Sigmoid colon (tissue), 7 donors: ENCODE measurements at places on chromosomes 3 and 15. TPM values are rescaled to one million over a fixed set of nuclear protein-coding genes. Genes with fewer than 3 reads are reported as not detected.

The PLA2G4D gene
- total RNA-seq, result not detected

The SI gene
- total RNA-seq, result not detected

The KBTBD8 gene
- 1.3 TPM for total RNA-seq

The RNF7 gene
- total RNA-seq, result 195 TPM

The COPS2 gene
- total RNA-seq, result 88.9 TPM

The GOLGA6L4 gene
- 1.4 TPM for total RNA-seq

The IL20RB gene
- 1.8 TPM for total RNA-seq

The ZPLD1 gene
- total RNA-seq, result 0.36 TPM

DNA sequence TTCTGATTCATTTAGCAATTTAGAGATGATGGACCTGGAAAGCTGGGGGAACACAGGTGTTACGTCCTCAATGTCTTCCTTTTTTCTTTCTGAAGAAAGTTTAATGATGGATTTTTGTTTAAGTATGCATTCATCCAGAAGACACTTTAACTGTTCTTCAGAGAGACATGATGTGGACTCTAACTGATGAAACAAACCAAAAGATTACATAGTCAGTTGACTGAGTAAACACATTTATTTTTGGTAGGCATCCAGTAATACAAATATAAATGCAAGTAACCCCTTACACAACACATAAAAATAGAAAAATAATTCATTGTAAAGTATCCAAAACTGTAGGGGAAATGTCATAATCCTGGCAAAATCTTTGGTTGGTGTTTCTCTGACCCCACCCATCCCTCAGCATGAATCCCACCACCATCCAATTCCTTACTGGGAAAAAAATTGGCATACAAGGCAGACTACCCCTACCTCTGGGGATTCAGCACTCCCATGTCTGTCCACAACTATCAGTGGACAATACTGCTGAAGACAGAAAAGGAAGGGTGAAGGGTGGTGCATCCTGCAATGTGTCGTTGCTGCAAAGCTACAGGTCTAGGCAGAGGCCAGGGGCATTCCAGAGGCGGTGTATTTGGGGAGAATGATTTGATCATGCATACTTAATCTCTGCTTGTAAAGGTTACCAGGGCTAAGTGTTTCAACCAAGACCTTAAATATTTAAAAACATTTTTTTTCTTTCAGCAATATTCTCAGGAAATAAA lies 37.4 kb downstream of the THBS1 start:
- DNase-seq, result no peak
- H3K27ac ChIP-seq, result no peak overlapping the region
- H3K27me3 ChIP-seq, result no peaks in the 10 kb centered on the region
- no peaks in the 10 kb centered on the region for H3K4me1 ChIP-seq
- no peak overlapping the region for H3K4me3 ChIP-seq

DNA sequence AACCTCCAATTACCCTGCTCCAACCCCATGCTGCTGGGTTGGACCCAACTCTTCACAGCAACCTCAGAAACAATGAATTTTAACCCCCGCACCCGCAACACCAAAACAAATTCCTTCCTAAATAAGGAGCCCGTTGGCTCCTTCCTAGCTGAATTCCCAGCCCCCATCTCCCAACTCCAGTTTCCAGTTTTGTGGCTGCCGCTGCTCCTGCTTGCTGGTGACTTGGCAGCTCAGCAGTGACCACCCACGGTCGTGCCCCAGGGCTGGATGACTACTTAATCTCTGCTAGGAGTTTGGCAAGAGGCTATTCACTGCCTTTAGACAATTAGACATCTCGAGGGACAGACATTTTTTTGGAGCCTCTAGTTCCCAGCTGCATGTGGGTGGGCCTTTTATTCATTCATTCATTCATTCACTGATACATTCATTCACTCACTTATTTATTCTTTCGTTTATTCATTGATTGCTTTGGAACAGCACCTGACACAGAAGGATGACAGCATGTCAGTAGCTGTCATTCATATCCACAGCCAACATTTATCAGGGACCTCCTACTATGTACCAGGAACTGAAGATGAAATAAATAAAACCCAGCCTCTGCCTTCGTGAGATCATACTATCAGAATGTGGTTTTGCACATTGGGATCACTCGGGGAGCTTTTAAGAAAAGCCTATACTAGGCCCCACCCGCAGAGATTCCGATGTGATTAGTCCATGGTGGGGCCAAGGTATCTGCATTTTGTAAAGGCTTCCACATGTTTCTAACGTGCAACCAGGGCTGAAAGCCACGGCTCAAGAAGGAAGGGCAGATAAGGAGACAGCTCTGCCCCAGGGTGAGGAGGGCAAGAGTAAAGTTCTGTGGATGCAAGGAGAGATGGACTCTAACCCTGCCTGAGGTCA lies 256.5 kb downstream of the SHQ1 start:
- H3K36me3 ChIP-seq, result no peaks in the 10 kb centered on the region
- peak overlapping the region; percentile 18 for H3K27ac ChIP-seq
- peak; percentile 73 for DNase-seq
- peaks cover 17% of the 10 kb centered on the region for H3K4me1 ChIP-seq
- no peaks in the 10 kb centered on the region for H3K27me3 ChIP-seq

- no peaks in the 10 kb centered on the region for H3K4me1 ChIP-seq
- H3K27me3 ChIP-seq, result peaks cover 45% of the 10 kb centered on the region
- peak; percentile 34 for DNase-seq
- H3K4me3 ChIP-seq, result no peak overlapping the region
- no peak overlapping the region for H3K27ac ChIP-seq
- H3K36me3 ChIP-seq, result no peaks in the 10 kb centered on the region
These were observed 12.7 kb downstream of the C3orf22 start for GRCh38 chr3:126546013-126546412.

- H3K4me3 ChIP-seq, result no peak overlapping the region
- no peak overlapping the region for H3K27ac ChIP-seq
- H3K4me1 ChIP-seq, result peaks cover 3% of the 10 kb centered on the region
- H3K27me3 ChIP-seq, result no peaks in the 10 kb centered on the region
These were observed 49.2 kb downstream of the PHC3 start for GRCh38 chr3:170132335-170132734.

- no peak for DNase-seq
- H3K4me3 ChIP-seq, result no peak overlapping the region
- no peaks in the 10 kb centered on the region for H3K36me3 ChIP-seq
- H3K27ac ChIP-seq, result no peak overlapping the region
These were observed 550.5 kb upstream of the AGTR1 start for GRCh38 chr3:148146947-148147826.

DNA sequence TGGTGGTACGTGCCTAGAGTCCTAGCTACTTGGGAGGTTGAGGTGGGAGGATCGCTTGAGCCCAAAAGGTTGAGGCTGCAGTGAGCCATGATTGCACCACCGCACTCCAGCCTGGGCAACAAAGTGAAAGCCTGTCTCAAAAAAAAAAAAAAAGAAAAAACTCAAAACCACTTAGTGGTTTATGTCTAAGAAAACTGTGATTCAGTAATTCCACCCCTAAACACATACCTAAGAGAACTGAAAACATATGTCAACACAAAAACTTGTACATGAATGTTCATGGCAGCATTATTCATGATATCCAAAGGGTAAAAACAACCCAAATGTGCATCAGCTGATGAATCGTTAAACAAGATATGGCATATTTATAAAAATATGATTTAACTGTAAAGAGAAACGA lies 14.3 kb downstream of the SPG21 start:
- no peak for DNase-seq
- H3K4me1 ChIP-seq, result no peaks in the 10 kb centered on the region
- no peak overlapping the region for H3K27ac ChIP-seq
- H3K27me3 ChIP-seq, result no peaks in the 10 kb centered on the region
- H3K36me3 ChIP-seq, result peaks cover 39% of the 10 kb centered on the region

- no peaks in the 10 kb centered on the region for H3K27me3 ChIP-seq
- H3K4me3 ChIP-seq, result no peak overlapping the region
- no peaks in the 10 kb centered on the region for H3K4me1 ChIP-seq
- no peak overlapping the region for H3K27ac ChIP-seq
These were observed 360.9 kb upstream of the CBLB start for GRCh38 chr3:106229495-106230278.

DNA sequence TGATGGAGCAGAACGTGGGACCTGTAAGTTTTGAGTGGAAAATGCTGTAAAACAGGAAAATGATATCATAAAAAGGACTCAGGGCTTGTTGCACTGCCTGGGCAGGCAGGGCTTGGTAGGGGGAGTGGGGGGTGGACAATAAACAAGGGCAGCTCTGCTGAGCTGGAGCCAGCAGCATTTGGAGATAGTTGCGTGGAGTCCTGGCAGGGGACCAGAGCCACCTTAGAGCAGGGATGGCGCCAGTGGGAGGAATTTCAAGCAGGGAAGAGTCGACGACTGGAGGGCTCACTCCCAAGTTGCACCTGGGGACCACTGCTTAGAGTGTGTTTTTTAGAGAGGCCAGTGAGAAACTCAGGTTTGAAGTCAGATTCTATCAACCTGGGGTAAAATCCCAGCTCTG lies 22.7 kb upstream of the FRMD4B start:
- no peaks in the 10 kb centered on the region for H3K27me3 ChIP-seq
- no peaks in the 10 kb centered on the region for H3K4me1 ChIP-seq
- no peak for DNase-seq
- no peaks in the 10 kb centered on the region for H3K36me3 ChIP-seq
- H3K4me3 ChIP-seq, result no peak overlapping the region

DNA sequence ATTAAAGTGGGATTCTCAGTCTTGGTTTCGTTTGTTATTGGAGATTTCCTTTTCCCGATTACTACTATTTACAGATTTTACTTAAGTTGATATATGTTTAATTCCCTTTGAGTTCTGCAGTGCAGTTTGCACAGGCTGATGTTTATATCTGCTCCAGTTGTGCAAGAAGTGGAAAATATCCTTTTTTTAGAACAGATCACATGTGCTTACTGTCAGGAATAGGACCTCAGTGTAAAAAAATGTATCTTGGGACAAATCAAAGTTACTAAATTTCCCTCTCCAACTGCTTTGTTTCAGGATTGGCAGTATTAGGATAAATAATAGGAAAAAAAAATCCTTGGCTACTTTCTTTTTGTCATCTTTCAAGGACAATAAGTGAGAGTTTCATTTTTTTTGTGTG lies 6.9 kb downstream of the MITF start:
- peak overlapping the region; percentile 93 for H3K27ac ChIP-seq
- peaks cover 89% of the 10 kb centered on the region for H3K4me1 ChIP-seq
- H3K36me3 ChIP-seq, result no peaks in the 10 kb centered on the region
- H3K27me3 ChIP-seq, result no peaks in the 10 kb centered on the region
- DNase-seq, result no peak

GRCh38 chr3:144324076-144324475 lies 352.5 kb downstream of the DIPK2A start:
- DNase-seq, result no peak
- H3K36me3 ChIP-seq, result no peaks in the 10 kb centered on the region
- no peak overlapping the region for H3K4me3 ChIP-seq
- H3K27ac ChIP-seq, result no peak overlapping the region
- H3K27me3 ChIP-seq, result no peaks in the 10 kb centered on the region

DNA sequence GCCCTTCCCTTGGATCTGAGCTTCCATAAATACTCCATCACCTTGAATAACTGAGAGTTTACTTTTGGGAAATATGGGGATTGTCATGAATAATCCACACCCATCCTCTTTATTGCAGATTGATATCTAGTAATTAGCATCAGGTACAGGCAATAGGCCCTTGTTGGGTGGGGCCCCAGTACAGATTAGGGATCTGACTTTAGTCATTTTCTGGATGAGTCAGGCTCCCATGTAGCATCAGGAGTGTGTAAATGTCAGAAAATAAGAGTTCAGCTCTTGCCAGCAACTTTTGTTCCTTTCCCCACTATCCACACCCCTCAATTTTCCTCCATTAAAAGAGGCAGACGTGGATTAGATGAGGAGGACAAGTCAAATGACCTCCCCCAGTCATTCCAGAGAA lies 17.7 kb upstream of the SNRK start:
- no peaks in the 10 kb centered on the region for H3K4me1 ChIP-seq
- H3K4me3 ChIP-seq, result no peak overlapping the region
- DNase-seq, result no peak
- H3K27ac ChIP-seq, result no peak overlapping the region
- H3K36me3 ChIP-seq, result no peaks in the 10 kb centered on the region

DNA sequence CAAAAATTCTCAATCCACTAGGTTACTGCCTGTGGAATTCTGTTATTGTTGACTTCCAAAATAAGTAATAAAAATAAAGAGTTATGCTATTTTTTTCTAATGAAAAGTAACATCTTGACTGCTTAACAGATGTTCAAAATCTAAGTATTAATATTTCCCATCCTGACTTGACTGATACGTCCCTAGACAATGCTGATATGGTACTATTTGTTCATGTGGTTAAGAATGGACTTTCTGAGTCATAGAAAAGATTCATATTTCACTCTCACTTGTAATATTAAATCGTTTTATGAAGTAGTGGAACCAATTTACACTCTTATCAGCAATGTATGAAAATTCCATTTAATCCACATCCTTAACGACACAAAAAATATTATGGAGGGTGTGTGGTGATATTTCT lies 104.8 kb upstream of the PLSCR5 start:
- no peaks in the 10 kb centered on the region for H3K27me3 ChIP-seq
- no peaks in the 10 kb centered on the region for H3K4me1 ChIP-seq
- no peak for DNase-seq
- H3K4me3 ChIP-seq, result no peak overlapping the region
- no peaks in the 10 kb centered on the region for H3K36me3 ChIP-seq
- no peak overlapping the region for H3K27ac ChIP-seq

DNA sequence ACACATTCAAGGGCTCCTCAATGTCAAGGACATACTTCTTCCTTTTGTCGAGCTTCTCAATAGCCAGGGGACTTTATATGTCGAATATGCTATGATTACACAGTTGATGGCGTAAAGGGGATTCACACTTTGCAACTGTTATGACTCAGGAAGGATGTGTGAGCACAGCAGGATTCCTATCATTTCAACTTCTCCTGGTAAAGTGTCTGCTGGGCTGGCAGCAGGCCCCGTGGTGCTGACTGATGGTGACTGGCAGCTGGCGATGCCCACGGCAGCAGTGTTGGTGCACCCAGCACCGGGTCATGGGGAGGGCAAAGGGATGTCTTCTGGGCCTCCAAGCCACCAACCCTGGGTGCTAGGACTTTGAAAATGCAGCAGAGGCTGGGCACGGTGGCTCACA lies 44.8 kb upstream of the GNB5 start:
- no peak for DNase-seq
- H3K36me3 ChIP-seq, result no peaks in the 10 kb centered on the region
- H3K27me3 ChIP-seq, result no peaks in the 10 kb centered on the region
- no peaks in the 10 kb centered on the region for H3K4me1 ChIP-seq

DNA sequence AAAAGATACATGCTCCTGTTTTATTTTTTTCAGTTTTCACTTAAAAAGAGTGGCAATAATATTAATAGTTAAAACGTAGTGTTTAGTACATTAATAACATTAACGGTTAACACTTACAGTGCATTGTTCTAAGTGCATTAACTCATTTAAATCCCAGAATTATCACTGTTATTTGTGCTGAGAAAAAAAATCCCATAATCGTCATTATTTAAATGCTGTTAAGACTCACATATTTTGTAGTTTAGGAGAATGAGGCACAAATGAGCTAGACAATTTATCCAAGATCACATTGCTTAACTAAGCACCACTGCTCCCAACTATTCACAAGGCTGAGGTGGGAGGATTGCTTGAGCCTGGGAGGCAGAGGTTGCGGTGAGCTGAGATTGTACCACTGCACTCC lies 34.9 kb downstream of the CHAC1 start:
- no peaks in the 10 kb centered on the region for H3K27me3 ChIP-seq
- H3K27ac ChIP-seq, result no peak overlapping the region
- H3K4me3 ChIP-seq, result no peak overlapping the region
- H3K4me1 ChIP-seq, result no peaks in the 10 kb centered on the region
- peaks cover 53% of the 10 kb centered on the region for H3K36me3 ChIP-seq
